ENCODE measurements at places on chromosomes 12 and 14.

- no peak for DNase-seq
These were observed 68.2 kb upstream of the E2F7 start for GRCh38 chr12:77133566-77133965.

DNA sequence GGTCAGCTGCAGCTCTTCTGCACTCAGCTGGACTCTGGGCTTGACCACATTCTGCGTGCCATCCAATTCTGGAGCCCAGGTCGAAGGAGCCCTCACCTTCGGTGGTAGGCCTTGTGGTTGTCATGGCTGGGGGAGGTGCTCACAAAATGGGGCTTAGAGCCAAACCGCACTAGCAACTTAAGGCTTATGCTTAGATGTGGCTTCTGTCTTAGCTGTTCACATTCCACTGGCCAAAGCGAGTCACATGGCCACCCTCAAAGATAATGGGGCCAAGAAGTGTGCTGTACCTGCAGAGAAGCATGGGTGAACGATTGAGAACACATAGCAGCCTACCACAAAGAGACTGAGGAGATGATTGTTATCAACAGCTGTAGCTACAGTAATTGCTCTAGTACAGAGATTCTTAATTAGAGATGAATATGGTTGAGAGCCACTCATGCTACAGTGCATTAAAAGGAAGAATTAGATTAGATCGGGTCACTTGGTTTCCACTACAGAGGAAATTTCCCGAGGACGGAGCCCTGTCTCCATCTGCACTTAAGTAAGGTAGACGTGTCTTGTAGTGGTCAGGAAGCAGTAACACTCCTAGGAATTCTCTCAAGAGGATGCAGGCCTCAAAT is 334.6 kb upstream of the FKBP4 start:
- DNase-seq: no peak

GRCh38 chr12:67754933-67755697 is 106.6 kb downstream of the DYRK2 start:
- no peak for DNase-seq

GRCh38 chr12:83414981-83415380 is 728.3 kb downstream of the TMTC2 start:
- DNase-seq: no peak
